GM12878 (cell line): ENCODE measurements at places on chromosomes 16 and 17.

- no peak for DNase-seq
Observed at GRCh38 chr17:50955160-50955559, 89.0 kb upstream of the TOB1 start.

DNA sequence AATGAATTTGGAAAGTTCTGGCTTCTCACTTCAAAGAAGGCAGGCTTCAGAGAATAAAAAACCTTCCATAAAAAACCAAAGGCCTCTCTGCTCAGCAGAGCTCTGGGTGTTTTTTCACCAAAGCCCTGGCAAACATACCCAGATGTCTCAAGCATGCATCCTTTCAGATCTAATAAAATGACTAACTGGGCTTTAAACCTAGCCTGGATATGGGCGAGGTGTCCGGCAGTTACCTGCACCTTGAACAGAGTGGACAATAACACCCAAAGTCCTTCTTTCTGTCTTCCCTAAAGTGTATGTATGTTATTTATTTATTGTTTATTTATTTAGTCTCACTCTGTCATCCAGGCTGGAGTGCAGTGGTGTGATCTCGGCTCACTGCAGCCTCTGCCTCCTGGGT, 469.3 kb downstream of the XYLT1 start:
- DNase-seq = no peak

- DNase-seq = no peak
Observed at GRCh38 chr17:36918211-36918691, 19.0 kb upstream of the LHX1 start.

- no peak for DNase-seq
Observed at GRCh38 chr17:21353326-21354010, 22.7 kb upstream of the KCNJ12 start.

- DNase-seq = no peak
Observed at GRCh38 chr17:20122254-20122879, 113.2 kb downstream of the SPECC1 start.

- DNase-seq = no peak
Observed at GRCh38 chr16:65822148-65822547, 544.3 kb upstream of the CDH5 start.

- DNase-seq = no peak
Observed at GRCh38 chr16:54277845-54278703, 8.5 kb downstream of the IRX3 start.

GRCh38 chr16:8943966-8944759, 19.5 kb downstream of the USP7 start:
- DNase-seq = peak; percentile 58

DNA sequence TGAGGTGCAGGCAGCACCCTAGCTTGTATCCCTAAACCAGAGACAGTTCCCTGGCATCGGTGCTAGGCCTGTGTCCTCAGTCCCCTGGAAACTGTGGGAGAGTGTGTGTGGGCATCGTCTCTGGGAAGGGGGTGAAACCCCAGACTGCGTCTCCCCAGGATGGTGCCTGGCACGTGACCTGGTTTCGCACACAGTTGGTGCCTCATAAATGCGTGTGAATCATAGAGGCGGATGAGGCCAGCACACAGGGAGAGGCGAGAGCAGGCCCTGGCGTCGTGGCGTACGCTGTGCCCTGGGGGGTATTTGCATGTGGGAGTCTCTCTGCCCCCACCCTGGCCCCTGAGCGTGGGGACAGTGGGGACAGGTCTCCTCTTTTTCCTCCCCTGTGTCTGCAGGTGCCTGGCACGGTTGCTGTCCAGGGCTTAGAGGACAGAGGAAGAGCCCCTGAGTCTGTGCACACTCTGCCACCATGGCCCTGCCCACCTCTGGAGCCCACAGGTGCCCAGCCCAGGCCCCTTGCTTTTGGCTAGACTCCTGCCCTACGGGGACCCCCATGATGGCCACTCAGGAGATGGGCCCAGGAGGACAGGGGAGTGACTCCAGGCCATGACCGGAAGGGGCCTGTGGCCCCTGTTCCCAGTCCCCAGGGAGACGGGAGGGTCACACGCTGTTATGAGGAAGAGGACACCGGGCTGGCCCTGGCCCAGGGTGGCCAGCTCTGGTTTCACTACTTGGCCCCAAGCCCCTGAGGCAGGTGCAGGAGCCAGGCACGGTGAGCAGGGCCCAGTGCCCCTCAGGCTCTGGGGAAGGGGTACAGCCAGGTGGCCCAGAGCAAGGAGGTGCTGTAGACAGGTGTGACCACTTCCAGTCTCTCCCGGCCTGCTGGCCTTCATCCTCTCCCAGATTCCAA, 1.3 kb upstream of the FSCN2 start:
- DNase-seq = no peak

- DNase-seq = no peak
Observed at GRCh38 chr17:51508048-51508447, 247.7 kb downstream of the UTP18 start.

DNA sequence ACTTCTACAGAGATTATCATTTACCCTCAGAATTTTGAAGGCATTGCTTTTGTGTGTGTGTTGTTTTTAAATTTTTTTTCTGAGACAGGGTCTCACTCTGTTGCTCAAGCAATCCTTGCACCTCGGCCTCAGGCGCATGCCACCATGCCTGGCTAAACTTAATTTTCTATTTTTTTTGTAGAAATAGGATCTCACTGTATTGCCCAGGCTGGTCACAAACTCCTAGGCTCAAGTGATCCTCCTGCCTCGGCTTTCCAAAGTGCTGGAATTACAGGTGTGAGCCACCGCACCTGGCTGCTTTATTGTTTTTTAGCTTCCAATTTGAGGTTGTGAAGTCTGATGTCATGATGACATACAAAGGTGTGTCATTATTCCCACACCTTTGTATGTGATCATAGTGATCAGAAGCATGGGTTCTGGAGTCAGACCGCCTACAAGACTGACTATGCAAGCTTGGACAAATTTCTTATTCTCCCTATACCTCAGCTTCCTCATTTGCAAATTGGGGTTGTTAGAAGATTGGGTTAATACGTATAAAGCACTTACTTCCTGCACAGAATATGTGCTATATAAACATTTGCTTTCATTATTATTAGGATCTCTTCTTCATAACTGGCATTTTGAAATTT, 5.8 kb downstream of the SEPHS2 start:
- DNase-seq = no peak

DNA sequence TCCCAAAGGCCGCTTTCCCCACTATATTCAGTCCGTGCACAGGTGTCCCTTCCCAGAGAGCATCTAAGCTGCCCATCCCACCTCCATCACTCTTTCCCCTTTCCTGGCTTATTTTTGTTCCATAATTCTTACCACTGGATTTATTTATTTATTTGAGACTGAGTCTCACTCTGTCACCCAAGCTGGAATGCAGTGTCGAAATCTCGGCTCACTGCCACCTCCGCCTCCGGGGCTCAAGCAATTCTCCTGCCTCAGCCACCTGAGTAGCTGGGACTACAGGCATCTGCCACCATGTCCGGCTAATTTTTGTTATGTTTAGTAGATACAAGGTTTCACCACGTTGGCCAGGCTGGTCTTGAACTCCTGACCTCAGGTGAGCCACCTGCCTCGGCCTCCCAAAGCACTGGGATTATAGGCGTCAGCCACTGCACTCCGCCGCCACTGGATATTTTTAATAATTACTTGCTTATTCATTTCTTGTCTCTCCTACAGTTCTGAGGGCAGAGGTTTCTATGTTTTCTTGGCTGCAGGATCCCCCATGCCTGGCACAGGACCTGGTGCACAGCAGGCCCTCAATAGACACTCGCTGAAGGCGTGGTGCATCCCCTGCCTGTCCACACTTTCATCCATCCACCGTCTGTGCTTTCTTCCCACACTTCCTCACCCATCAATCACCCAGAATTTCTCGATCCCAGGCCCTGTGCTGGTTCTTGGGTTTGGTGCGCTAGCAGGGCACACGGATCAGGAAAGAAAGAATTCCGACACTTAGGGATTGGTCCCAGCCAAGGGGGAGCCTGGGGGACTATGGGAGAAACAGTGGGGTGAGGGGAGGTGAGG, 9.9 kb upstream of the ADGRG1 start:
- DNase-seq = no peak

GRCh38 chr16:4780235-4780634, 7.9 kb downstream of the SEPTIN12 start:
- DNase-seq = no peak

DNA sequence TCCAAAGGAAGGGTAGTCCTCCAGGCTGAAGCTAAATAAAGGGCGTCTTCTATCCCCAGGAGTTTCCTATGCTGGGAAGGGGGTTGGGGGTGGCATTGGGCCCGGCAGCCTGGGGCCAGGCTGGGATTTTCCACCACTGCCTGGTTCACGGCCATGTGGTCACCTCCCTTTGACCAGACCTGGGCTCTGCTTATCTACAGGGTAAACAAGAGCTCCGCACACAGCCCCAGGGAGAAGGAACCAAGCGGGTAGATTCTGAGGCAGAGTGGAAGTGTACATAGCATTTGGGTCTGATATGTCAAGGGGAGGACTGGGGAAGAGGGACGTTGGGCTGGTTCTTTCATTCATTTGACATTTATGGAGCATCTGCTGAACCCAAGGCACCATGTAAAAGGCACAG, 27.2 kb upstream of the TMEM220 start:
- DNase-seq = no peak

- DNase-seq = peak; percentile 65
Observed at GRCh38 chr17:48561884-48562810, 16.0 kb downstream of the HOXB4 start.

GRCh38 chr17:78497115-78497540, 80.1 kb downstream of the DNAH17 start:
- DNase-seq = no peak

- DNase-seq = no peak
Observed at GRCh38 chr17:37406635-37407461, at the start of the genes ACACA and TADA2A. Gene ACACA, minus strand, starts transcription at chr17:37406836. Its CDS starts 537 bp downstream, at chr17:37406299. Gene TADA2A, plus strand, starts transcription at chr17:37406886. Its CDS starts 4,480 bp downstream, at chr17:37411366.

- no peak for DNase-seq
Observed at GRCh38 chr17:65482201-65482600, 79.2 kb downstream of the AXIN2 start.

DNA sequence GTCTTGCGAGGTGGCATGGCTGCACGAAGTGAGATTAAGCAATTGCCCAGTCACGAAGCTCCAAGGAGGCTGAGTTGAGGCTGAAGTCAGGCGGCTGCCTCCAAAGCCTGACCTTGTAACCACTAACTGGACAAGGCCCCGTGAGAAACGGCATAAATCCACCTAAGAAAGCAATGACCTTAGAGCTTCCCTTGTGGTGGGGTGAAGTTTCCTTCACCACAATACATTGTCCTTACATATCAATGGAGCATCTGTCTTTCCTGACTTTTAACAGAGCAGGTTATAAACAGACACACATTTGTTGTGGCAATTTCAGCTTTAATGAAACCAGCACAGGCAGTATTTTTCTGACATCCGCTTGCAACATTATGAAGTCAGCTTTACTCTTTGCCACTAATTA, 2.5 kb upstream of the MED9 start:
- no peak for DNase-seq

GRCh38 chr17:64264891-64265290, 1.8 kb upstream of the TEX2 start:
- no peak for DNase-seq

- DNase-seq = no peak
Observed at GRCh38 chr17:28926786-28927185, 23.9 kb upstream of the DHRS13 start.

GRCh38 chr17:36494674-36495073, 8.2 kb downstream of the ZNHIT3 start:
- no peak for DNase-seq

GRCh38 chr17:338442-339192, 14.0 kb downstream of the RPH3AL start:
- no peak for DNase-seq

DNA sequence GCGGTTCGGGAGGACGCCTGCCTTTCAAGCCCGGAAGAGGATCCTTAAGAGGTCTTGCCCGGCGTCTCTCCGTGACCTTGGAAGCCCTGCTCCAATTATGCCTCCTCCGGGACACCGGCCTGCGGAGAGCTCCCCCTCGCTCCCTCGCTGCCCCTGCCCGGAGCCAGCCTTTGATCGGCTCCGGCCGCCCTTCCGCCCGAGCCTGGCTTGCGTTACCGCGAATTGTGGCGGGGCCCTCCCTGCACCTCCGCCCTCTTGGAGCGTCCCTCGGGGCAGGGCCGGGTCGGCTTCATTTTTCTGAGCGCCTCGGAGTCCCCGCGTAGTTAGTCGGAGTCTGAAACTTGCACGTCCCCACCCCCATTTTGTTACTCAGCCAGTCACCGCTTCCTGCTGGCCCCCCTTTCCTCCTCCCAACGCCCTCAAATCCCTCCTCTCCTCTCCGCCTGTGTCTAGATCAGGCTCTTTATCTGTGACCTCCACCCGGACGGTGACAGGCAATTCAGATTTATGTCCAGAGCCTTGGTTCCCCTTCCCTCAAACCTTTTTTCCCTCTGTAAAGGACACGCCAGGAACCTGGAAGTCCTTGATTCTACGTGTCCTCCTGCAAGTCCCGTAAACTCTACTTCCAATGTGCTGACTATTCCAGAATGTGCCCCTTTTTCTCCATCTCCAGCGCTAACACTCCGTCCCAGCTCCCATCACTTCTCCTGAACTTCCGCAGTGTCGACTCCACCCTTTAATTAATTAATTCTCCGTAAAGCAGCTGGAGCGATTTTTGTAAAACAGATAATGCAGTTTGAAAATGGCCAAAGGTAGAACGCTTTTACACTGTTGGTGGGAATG, 569 bp upstream of the RABEP2 start:
- DNase-seq = no peak

DNA sequence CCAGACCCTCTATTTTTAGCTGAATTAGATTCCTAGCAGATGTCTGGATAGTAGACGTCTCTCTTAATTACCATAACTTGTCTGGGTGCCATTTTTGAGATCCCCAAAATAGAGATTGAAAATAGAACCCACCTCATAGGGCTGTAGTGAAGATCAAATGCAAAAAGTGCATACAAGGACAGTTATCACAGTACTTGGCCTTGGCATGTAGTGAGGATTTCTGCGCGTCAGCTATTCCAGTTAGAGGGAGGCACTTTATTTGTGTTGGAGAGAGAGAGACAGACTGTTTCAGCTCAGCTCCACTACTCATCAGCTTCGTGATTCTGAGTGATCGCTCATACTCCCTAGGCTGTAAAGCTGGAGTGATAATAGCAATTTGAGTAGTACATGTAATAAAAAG, 59.6 kb upstream of the CDH13 start:
- DNase-seq = no peak

DNA sequence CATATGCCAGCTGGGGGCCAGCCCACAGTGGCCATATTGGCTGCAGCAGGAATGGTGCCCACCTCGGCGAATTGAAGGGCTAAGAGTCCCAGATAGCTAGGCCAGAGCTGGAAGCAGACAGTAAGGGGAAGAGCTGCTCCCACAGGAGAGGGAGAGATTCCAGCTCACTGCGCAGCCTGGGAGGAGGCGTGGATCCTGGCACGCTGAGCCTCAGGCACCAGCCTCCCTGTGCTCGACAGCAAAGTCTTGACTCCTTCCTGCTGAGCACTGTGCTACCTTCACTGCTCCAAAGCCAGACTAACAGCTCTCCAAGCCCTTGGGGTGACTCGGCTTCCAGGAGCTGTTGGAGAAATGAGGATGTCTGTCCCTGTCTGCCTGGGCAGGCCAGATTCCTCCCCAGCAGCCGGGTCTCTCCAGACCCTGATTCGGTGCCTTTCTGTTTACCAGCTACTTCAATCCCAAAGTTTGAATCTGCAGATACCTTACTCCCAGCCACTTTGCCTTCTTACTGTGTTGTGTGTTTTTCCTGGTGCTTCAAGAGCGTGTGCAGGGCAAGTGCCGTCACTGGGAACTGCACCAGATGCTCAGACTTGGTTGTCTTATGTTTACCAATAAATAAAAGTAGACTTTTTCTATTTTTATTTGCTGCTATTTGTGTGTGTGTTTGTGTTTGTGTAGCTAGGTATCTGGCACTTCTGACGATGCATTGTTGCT, 9.1 kb downstream of the CBX2 start:
- no peak for DNase-seq
